Activated CD8-positive, alpha-beta memory T cell treated with anti-CD3 and anti-CD28 coated beads for 24 hours (primary cell): ENCODE measurements at places on chromosomes 4 and X.

DNA sequence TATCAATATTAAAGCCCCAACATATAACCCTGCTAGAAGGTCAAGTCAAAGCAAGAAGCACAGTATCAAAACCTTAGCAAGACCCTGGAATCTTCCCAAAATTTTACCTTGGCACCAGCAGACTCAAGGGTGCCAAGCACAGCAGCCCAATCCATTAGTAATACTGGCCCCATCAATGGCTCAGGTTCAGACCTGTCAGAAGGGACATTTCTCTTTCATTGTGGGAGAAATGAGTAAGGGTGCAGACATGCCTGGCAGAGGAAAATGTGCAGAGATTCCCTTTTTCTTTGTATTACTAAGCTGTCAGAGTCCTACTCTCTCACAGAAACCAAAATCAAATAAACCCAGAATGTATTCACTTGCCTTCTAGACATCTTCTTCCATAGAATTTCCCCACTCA is 203.9 kb downstream of the EVC2 start:
- DNase-seq = no peak

DNA sequence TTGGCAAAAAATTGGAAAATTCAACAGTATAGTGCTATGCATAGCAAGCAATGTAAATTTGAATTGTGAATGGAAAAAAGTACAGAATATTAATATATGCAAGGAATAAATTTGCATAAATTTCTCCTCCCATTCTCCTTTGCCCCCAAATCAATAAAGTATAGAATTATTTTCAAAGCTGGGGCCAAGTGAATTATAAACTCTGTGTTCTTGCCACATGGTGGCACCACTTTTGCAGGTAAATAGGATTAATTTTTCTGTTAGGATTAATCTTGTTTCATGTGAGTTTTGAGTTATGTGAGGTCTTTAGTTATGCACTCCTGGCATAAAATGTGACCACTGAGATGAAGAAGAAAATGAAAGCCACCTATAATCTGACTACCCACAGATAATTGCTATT is 19.9 kb downstream of the COPS4 start:
- no peak for DNase-seq

DNA sequence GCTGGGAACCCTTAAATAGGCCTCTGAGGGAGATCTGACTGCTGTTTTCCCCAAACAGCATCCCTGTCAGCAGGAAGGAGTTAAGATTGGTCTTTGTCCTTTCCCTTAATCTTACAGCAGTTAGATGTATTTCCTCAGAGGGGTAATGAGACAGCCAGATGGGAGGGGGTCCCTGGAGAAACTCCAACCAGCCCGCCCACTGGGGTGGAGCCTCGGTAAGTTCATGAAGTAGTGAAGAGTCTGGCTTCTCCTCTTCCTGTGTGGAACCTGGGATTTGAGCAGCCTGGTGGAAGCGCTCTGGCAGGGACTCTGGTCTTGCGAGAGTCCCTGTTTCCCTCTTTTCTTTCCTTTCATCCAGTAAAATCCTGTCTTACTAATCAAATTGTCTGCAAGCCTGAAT is 330.0 kb downstream of the TLL1 start:
- no peak for DNase-seq

DNA sequence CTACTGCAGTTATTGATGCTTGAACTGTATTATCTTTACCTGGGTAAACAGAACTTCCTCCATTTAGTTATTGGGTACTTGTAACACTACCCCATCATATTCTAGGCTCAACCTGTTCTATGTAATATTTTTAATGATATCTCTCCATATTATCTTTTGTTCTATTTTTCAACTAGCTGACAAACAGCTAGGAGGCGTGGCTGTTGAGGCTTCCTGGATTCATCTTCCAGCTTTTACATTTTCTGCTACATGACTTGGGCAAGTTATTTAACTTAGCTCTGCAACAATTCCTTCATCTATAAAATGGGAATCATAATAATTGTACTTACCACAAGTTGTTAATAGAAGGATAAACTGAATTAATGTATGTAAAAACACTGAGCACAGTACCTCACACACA is 349.3 kb downstream of the PTTG2 start:
- no peak for DNase-seq

DNA sequence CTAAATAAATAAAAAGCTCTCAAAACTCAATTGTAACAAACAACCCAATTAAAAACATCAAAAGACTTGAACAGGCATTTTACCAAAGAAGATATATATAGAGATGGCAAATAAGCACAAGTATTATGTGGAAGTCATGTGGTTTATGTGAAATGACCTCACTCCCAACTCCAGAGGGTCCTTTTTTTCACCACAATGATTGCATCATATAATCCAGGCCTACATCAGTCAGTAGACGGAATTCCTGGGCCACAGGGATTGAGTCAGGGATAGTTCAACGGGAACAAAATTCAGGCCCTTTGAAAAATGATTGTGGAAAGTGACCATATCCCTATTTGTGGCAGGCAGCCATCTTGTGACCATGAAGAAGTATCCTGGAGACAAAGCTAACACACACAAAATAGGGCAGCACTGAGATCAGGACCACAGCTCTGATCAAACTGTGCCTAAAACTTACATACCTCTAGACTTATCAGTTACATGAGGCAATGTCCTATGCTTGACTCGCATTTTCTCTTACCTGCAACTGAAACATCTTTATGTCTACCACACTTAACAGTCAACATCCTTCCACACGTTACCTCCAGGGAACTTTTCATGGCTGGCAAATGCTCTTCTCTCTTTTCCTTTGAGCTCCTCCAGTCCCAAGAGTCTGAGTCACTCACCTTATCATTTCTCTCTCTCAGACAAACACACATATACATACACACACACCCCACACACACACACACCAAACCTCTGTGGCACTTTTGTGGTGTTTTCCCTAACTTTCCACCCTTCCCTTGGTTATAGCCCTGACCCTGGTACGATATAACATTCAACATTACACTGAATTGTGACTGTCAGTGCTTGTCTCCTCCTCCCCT is 113.5 kb downstream of the PHF8 start:
- no peak for DNase-seq

DNA sequence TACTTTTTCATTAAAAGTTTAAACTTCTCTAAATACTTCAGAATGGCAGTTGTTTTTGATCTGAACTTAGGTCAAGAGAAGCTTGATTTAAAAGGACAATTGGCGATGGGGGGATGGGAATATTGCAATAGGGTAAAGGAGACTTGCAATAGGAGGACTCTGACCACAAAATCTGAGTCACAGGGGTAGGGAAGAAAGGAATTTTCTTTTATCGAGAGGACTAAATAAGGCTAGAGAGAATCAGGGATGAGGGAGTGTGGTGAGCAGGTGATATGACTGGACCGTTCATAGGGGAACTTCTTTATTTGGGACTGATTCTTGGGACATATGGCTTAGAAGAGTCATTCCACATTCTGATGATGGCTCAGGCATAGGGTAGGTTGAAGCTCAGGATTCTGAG is 1260.2 kb downstream of the ADGRL3 start:
- DNase-seq = no peak

GRCh38 chrX:13066391-13066790 is 22.0 kb upstream of the FAM9C start:
- DNase-seq = no peak

DNA sequence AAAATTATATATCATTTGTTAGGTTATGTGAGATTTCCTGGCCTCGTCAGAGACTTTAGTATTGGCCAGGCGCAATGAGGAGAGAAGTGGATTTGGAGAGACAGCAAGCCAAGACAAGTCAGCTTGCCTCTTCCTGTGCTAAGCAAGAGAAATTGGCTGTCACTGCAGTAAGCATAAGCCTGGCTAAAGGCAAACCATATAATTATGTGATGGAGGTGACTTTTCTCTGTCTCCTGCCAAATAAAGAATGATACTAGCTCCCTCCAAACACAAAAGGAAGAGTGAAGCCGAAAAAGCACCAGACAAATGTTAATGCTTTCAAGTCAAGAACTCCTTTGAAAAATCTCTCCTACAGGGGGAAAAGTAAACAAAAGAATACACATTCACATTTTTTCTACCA is 2246.0 kb downstream of the ARAP2 start:
- DNase-seq = no peak
